ENCODE measurements at places on chromosomes 11 and 22.

GRCh38 chr22:43891360-43892182, at the start of gene PNPLA5:
Gene PNPLA5, minus strand, starts transcription at chr22:43892013. Its CDS starts 133 bp downstream, at chr22:43891880.
- no peak for DNase-seq

- DNase-seq = no peak
These were observed 634.1 kb downstream of the TBC1D22A start for GRCh38 chr22:47396515-47396914.

DNA sequence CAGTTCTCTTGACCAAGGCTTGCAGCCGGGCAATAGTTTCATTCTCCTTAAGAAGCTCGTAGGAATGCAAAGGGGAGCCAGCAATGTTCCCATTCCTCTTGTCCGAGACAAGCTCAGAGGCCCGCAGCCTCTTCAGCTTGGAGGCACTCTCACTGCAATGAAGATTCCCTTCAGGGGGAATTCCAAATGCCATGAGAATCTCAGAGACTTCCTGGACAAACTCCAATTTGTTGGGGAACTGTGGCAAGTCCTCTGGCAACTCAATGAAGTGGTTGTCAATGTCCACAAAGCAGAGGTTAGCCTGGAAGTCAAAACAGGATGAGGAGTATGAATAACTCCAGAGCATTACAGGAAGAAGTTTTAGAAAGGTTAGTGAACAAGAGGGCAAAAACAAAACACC, 84.4 kb downstream of the DENND5A start:
- DNase-seq = no peak

DNA sequence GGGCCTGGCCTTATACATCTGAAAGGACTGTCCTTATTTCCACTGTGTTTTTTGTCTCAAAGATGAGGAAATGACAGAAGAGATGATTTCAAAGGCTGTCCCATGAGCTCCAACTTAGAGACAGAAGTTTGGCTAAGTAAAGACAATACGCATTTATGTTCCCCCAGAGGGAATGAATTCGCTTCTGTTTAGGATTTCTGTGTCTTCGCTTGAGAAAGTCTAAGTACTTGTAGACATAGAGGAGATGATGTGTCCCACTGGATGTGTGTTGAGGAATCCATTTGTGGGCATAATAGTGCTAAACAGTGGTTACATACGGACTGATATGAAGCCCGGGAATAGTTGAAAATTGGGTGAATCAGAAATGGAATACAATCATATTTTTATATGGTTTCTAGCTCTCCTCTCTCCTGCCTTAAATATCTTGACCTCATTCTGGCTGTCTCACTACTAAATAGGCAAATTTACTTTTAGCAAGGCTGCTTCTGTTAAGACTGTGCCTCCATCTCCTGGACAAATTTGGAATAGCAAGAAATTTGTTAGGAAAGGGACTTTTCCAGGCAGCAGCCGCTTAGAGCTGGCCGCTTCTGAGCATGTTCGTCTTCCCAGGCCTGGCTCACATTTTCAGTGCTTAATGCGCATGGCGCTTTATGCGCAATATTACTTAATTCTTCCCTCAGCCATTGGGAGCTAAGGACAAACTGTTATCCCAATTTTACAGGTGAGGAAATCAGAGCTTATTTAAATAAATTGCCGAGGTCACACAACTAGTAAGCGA, 1.9 kb upstream of the PEX26 start:
- DNase-seq = peak; percentile 85

DNA sequence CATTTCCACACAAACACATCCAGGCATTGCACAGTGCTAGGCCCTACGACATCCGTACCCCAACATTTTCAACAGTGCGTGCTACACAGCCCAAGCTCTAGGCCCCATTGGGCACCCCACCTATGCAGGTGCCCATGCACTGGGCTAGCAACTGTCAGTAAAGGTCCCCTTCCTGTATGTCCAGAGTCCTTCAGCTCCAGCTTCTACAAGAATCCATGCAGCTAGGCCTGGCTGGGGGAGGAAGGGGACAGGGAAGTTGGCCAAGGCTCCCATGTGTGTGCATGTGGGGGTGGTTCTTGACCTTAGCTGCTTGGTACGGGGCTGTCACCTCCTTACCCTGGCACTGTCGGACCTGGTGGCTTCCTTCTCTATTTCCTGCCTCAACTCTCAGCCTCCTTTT, 1.3 kb downstream of the B3GAT1 start:
- no peak for DNase-seq

DNA sequence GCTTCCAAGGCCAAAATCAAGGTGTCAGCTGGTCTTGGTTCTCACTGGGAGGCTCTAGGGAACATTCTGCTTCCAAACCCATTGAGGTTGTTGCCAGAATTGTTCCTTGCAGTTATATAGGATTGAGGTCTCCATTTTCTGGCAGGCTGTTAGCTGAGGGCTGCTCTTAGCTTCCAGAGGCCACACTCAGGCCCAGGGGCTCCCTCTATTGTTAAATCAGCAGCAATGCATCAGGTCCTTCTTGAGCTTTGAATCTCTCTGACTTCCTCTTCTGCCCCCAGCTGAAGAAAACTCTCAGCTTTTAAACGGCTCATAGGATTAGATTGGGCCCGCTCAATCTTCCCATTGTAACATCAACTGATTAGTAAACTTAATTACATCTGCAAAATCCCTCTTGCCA, 39.3 kb upstream of the BSX start:
- DNase-seq = no peak

- DNase-seq = no peak
These were observed 383.5 kb upstream of the CADM1 start for GRCh38 chr11:115887727-115888126.

DNA sequence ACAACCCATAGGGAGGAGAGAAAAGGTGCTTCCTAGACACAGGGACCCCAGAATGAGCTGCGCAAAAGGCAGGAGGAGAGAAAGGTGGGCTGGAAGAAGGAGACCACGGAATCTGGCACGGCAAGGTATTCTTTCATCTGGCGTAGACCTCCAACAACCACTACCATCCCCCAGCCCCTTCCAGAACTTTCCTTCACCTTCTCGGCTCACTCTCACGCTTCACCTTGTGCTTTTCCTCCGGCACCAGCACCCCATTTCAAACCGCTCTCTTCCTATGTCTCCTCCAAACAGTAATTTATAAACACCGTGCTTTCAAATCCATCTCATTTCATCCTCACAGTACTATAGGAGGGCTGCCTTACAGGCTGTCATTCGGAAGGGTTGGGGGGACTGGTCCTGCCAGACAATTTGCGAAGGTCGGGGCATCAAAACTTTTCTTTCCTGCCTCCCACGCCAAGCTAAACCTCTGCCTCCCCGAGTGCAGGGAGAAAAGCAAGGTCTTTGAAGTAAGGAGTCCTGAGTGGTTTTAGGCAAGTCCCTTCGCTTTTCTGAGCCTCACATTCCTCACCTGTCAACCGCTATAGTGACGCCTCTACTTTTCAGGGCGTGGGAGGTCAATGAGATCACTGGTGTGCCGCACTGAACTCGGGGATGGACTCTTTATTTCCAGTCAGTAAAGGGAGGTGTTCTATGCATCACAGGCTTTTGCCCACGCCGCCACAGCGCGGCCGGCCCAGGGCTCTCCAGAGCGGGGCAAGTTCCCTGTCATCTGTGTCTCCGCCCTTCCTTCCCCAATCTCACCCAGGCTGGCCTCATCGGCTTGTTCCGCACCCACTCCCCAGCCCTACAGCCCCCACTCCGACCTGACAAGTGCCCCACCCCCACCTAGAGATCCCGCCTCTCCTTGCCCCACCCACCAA, 800 bp downstream of the KCTD21 start:
- no peak for DNase-seq

GRCh38 chr11:11141065-11141464, 212.0 kb downstream of the CSNK2A3 start:
- DNase-seq = no peak

GRCh38 chr11:62909107-62909894, 11.9 kb downstream of the CHRM1 start:
- peak; percentile 97 for DNase-seq

- no peak for DNase-seq
These were observed 75.8 kb downstream of the BUD13 start for GRCh38 chr11:116697011-116697410.

DNA sequence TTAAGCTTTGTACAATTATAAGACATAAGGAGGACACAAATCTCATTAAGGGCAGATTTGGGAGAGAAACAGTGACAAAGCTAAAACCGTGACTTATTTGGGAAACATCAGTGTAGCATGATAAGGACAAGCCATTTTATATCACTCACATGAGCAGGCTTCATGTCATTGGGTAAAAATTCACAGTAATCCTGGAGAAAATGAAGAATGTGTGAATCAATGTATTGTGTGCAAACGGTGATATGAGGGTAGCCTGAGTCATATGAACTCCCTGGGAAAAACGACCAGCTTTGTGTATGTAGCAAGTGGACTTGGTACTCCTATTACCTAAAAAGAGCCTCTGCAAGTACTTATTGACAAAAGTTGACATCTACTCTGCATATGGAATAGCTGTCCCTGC, 6.0 kb upstream of the TRIM34 start:
- DNase-seq = no peak

- DNase-seq = no peak
These were observed 24.8 kb downstream of the SCGB1A1 start for GRCh38 chr11:62443390-62444235.

DNA sequence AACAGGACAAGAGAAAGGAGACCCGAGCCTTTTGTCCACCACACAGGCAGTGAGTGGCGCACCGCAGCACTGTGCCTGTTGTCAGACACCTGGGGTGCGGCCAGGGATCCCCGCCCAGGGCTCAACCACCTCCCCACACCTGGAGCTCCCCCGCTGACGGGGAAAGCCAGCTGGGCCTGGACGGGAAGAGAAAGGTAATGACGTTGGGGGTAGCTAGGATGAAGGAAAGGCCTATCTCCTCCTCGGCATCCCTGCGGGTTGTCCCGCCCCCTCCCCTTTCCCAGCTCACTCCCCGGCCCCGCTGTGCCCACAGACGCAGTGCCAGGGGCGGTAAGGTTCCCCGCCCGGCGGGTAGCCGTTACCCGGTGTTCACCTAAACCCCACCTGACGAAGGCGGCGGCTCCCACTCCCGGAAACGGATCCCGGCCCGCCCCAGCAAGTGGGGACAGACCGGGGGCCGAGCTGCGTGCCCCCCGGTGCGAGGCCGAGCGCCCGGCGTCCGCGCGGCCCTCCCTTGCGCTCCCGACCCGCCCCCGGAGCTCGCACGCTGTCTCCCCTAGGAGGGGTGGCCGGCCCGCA, 495 bp downstream of the HYOU1 start:
- no peak for DNase-seq

DNA sequence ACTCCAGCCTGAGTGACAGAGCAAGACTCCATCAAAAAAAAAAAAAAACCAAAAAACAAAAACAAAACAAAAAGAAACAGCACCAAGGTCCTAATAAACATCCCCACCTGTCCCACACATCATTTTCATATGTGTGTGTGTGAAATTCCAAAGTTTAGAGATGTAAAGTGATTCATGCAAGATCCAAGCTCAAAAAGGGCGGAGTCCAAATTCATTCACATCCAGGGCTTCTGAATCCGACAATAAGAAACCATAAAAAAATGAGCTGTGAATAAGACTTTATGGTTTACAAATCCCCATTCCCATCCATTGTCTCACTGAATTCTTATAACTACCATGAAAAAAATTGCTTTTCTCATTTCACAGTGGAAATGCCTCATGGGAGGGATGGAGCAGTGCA, 30.9 kb upstream of the IGSF22 start:
- no peak for DNase-seq

GRCh38 chr11:133840479-133840941, 4.8 kb downstream of the SPATA19 start:
- no peak for DNase-seq

GRCh38 chr11:71293961-71294782, 41.8 kb upstream of the SHANK2 start:
- peak; percentile 2 for DNase-seq

GRCh38 chr22:47000256-47000655, 237.8 kb downstream of the TBC1D22A start:
- no peak for DNase-seq

- no peak for DNase-seq
These were observed 18.2 kb downstream of the CALCB start for GRCh38 chr11:15091625-15092024.

DNA sequence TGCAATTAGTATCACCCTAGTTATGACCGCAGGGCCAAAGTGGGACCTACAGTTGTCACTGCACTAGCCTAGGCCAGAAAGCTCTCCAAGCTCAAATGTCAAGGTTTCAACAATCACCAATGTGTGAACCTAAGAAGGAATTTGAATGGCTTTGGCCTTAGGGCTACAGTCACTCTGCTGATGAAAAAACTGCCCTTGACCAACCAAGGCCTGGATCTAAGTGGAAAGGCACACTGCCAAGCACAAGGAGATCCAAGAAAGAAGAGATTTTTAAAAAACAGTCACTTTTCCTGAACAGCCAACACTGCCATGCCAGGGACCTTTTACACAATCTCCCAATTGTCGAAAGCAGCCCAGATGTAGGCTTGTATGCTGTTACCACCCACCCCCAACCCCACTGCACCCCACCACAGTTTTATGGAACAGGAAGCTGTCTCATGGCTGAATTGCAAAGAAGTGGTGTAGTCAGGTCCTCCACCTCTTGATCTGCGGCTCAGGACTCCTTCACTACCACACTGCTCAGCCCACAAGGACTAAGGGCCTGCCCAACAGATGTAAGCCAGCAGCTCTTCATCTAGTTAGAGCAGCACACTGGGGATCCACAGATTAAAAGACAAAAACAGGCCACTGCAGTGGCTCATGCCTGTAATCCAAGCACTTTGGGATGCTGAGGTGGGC, 32.9 kb downstream of the SMCO4 start:
- DNase-seq = no peak

GRCh38 chr11:98177925-98178324, 842.8 kb upstream of the CNTN5 start:
- DNase-seq = no peak

- no peak for DNase-seq
These were observed 54.1 kb upstream of the BDNF start for GRCh38 chr11:27754035-27755017.

DNA sequence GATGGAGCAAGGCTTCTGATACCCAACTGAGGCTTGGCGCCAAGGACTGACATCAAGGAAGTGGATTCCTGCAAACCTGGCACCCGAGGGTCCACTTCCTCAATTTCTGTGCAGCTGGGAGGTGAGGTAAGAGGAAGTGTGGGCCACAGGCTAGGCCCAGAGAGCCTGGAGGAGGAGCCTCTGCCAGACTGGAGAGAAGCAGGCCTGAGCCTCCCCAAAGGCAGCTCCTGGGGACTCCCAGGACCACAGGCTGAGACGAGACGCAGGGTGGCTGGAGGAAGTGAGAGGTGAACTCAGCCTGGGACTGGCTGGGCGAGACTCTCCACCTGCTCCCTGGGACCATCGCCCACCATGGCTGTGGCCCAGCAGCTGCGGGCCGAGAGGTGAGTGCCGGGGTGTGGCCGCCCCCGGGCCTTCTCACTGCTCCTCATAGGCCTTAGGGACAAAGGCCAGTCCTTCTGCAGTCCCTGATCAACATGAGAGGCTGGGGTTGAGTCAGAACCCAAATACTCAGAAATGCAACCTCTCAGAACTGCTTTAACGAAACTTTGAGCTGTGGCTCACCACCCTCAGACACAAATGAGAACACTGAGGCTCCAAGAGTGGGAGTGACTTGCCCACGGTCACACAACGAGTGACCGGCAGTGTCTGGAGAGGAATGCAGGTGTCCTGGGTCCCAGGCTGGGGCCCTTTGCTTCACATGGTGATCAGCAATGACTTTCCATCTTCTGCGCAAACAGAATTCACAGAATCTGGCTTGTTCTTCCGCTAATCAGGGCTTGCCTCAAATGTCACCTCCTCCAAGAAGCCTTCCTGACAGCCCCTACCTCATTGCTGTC, at the start of gene NCF4:
TSS of gene NCF4 (plus strand) at position 186 of the 839 bp plus-strand sequence. CDS start at position 352, 166 bp downstream.
- peak; percentile 24 for DNase-seq
